ENCODE measurements at places on chromosomes 4 and X.

GRCh38 chr4:176357359-176358082 is 37.8 kb downstream of the SPCS3 start:
- no peak for DNase-seq

- no peak for DNase-seq
Measured at GRCh38 chrX:114532111-114532805, 51.6 kb upstream of the HTR2C start.

GRCh38 chr4:112031712-112032328 is 113.4 kb upstream of the FAM241A start:
- peak; percentile 63 for DNase-seq

- no peak for DNase-seq
Measured at GRCh38 chr4:95018785-95019184, 261.0 kb downstream of the BMPR1B start.

DNA sequence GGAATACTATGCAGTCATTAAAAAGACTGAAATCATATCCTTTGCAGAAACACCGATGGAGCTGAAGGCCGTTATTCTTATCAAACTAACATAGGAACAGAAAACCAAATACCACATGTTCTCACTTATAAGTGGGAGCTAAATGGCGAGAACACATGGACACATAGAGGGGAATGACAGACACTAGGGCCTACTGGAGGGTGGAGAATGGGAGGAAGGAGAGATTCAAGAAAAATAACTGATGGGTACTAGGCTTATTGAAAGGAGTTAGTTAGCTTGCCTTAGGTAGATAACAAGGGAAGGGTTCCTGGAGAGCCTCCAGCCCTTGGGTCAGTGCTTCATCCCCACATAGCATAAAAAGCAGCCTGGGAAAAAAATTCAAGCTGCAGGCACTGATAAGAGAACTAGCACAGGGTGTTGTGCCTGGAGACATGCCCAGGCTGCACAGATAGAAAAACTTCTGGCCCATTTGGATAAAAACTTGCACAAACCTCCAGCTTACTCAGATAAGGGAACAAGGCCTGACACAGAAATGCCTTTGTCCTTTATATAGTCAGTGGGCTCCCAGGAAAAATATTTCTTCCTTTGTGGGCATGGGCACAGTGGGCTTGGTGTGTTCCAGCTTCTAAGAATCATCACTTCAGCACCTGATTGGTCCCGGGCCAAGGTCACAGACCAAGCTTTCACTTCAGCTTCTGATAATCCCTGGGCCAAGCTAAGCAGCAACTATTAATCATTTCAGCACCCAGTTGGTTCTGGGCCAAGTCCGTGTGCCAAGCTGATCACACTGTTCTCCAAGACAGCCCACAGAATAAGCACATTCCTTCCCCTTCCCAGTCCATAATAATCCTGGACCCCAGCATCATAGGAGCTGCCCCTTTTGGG is 23.1 kb upstream of the PWWP3B start:
- no peak for DNase-seq

GRCh38 chr4:15897577-15897976 is 41.0 kb downstream of the FGFBP1 start:
- no peak for DNase-seq

DNA sequence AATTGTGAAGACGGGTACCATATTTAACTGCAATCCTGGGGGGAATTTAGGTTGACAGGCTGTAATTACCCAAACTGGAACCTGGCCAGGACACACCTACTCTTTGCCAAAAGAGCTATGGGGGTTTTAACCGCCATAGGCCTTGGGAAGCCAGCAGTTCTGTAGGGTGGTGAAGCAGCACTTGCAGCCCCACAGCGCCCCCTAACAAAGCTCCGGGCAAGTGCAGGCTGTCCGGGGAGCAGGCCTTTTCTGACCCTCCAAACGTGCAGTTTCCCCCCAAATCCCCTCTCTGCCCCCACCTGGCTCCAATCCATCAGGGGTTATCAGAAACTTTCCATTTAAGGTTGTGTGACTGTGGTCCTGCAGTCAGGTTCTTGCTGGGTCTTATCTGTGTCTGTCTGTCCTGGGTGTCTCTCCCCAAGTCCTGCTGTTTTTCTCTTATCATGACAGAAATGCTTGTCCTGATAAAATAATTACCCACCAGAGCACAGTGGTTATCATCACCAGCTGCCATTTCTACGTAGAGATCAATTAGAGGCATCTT is 350.9 kb downstream of the MID1IP1 start:
- peak; percentile 22 for DNase-seq

DNA sequence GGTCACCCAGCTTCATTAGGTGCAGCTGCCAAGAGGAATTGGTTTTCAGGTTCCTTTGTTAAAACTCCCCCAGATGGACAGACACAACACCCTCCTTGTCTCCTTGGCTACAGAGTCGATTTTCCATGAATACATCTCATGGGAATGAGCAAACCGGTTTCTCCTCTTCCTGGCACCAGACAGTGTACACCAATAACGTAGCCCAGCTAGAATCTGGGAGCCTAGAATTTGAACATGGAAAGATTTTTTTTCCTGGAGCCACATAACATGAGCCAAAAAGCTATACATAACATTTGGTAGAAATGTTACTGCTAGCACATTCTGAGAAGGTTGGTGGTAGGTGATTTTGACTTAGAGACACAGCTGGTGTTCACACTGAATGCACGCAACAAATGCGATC is 62.9 kb upstream of the SLC34A2 start:
- no peak for DNase-seq

GRCh38 chr4:54843106-54843505 is 185.3 kb downstream of the KIT start:
- DNase-seq = no peak

DNA sequence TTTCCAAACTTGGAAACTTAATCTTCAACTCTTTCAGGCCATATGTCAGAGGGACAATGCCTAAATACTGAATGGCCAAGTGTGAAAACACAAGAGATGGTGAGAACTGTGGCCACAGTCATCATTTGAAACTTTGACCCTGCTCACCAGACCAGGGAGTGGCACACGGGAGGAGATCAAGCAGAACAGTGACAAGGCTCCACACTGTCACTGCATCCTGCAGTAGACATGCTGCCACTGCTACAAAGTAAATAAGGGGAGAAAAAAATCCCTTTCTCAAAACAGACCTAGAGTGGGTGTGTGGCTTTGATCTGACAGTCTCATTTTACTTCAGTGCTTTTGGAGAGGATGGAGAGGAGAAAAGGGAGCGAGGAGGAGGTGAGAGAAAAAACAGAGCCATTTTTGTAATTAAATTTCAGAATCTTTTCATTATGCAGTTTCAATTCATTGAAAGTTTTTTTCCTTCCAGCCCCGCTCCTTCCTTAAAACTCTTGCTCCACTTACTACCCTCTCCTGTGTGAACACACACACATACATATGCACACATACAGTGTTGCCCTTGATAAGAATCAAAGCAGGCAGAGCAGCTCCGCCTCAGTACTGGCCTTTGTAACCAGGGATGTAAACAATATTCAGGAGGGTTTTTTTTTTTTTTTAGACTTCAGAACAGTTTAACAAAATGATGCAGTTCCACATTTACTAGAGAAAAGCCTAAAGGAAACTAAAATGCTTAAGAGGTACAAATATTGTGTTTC is 34.4 kb downstream of the NEXMIF start:
- no peak for DNase-seq

DNA sequence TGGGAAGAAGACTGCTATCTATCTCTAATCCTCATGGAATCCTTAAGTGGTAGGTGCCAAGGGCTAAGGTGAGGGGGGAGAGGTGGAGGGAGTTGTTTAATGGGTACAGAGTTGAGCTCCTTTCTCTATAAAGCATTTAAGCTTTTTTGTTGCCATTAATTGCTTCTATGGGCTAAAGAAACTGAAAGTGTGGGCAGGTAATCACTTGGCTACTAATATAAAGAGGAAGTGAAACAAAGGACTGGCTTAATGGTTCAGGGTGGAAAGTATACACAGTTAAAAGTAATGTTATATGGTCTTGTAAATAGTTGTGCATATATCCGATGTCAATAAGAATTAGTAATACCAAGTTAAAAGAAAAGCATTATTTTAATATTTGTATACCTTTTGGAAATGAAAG is 83.9 kb downstream of the POLA1 start:
- peak; percentile 1 for DNase-seq

GRCh38 chr4:75289914-75290582 is 224.2 kb downstream of the RCHY1 start:
- no peak for DNase-seq

- peak; percentile 12 for DNase-seq
Measured at GRCh38 chr4:84965553-84966381, 723 bp downstream of the WDFY3 start.

DNA sequence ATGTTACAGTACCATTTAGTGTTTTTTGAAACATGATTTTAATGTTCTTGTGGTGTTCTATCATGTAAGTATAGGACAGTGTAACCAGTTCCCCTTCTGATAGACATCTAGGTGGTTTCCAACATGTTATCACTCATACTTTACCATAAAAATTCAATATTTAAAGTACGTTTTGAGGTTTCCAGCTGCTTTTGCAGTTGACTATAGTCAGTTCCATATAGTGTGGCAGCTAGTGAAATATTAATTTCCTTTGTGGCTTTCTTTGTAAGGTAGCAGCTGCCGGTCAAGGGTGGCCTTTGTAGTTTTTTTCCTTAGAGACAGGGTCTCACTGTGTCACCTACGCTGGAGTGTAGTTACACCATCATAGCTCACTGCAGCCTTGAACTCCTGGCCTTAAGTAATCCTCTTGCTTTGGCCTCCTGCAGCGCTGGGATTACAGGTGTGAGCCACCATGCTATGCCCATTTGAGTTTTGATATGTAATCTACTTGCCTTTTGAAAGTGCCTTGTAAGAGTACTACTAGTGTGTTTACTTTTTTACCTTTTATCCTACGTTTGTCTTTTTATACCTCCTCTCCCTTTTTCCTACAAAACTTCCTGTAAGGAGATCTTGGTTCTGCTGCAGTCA is 63.0 kb downstream of the ARHGAP10 start:
- no peak for DNase-seq

- no peak for DNase-seq
Measured at GRCh38 chr4:10347281-10347795, 109.9 kb downstream of the ZNF518B start.

DNA sequence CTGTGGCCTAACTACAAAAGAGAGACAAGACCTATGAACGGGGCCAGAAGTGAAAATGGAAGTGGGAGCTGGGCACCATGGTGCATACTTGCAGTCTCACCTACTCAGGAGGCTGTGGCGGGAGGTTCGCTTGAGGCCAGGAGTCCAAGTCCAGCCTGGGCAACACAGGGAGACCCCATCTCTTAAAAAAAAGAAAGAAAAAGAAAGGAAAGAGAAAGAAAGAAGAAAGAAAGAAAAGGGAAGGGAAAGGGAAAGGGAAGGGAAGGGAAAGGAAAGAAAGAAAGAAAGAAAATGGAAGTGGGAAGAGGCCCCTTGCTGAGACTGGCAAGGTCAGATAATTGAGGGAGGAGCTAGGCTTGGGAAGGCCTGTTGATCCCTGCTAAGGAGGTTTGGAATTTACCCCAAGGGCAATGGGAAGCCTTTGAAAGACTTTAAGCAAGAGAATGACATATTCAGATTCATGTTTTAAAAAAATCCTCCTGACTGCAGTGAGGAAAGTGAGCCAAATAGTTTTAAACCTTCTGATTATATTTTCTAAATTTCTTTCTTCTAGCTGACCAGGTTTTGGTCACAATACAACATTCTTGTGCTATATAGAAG is 17.7 kb upstream of the HERC5 start:
- no peak for DNase-seq

- DNase-seq = no peak
Measured at GRCh38 chr4:8580321-8581093, at the start of gene GPR78. TSS of gene GPR78 (plus strand) at chr4:8580392. CDS start at chr4:8580983, 591 bp downstream.

GRCh38 chr4:82798168-82799005 is at the start of gene SCD5:
TSS of gene SCD5 (minus strand) at chr4:82798796. CDS start at chr4:82798537, 259 bp downstream.
- DNase-seq = peak; percentile 18

GRCh38 chrX:41720125-41720779 is 3.7 kb upstream of the GPR82 start:
- DNase-seq = no peak

DNA sequence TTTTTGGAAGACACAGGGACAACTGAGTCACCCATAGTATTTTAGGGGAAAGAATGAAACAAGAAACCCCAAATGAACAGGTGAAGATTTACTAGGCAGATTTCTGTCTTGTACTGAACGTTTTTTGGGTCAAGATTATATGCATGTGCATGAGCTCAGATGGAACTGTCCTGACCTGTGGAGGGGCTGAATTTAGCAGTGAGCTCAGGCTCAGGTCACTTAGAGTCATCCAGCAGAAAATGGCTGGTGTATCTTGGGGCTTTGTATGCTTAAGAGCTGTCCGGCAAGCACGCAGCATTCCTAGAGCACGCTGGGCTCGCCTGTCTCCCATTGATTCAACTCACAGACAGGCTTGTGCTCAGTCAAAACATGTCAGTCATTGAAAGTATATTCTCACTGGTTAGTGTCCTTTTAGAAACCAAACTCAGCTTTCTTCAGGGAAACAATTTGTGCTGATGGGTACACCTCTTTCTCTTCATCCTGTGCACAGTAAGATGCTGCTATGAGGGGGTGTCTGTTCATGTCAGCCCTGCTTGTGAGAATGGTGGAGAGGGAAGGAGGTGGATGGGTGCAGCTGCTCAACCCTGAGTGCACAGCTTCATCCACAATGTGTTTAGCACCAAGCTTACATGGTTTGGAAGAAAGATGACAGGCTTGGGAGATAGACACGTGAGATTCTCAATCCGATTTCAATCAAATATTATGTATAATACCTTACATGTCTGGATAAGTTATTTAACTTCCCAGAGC is 47.5 kb upstream of the PDLIM3 start:
- no peak for DNase-seq

Data from inflammatory macrophage (primary cell).